ENCODE measurements at places on chromosomes 2 and 18. TPM values are rescaled to one million over a fixed set of nuclear protein-coding genes. Genes with fewer than 3 reads are reported as not detected.

DNA sequence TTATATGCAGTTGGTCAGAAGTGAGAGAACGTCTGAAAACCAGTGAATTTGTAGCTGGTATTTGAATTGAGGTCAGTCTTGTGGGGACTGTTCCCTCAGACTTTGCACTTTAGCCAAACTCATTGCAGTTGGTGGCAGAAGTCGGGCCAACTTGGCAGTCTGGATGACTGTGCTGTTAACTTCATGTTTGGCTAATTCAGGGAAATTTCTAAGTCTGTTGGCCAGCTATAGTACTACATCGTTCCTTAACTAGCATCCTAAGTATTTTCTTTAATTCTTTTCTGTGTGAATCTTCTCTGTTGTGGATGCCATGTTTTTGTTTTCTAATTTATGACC lies 806.8 kb upstream of the GCFC2 start:
- no peak overlapping the region for H3K27ac ChIP-seq
- no peak overlapping the region for H3K4me3 ChIP-seq
- no peaks in the 10 kb centered on the region for H3K4me1 ChIP-seq
- no peaks in the 10 kb centered on the region for H3K36me3 ChIP-seq

DNA sequence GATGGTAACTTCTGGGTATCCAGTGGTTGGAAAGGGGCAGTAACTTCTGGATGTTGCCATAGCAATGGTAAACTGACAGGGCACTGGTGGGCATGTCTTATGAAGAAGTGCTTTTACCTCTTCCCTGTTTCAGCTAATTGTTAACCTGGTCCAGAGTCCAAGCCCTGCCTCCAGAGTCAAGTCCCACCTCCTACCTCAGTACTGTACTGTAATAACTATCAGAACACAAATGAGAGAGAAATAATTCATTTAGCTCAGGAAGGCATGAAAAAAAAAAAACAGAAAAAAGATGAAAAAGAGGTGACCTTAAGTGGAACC lies 237.0 kb downstream of the ZNF804A start:
- no peaks in the 10 kb centered on the region for H3K4me1 ChIP-seq
- H3K27ac ChIP-seq, result no peak overlapping the region
- DNase-seq, result no peak
- no peaks in the 10 kb centered on the region for H3K27me3 ChIP-seq

SERPINB7 gene
- total RNA-seq, result not detected

DNA sequence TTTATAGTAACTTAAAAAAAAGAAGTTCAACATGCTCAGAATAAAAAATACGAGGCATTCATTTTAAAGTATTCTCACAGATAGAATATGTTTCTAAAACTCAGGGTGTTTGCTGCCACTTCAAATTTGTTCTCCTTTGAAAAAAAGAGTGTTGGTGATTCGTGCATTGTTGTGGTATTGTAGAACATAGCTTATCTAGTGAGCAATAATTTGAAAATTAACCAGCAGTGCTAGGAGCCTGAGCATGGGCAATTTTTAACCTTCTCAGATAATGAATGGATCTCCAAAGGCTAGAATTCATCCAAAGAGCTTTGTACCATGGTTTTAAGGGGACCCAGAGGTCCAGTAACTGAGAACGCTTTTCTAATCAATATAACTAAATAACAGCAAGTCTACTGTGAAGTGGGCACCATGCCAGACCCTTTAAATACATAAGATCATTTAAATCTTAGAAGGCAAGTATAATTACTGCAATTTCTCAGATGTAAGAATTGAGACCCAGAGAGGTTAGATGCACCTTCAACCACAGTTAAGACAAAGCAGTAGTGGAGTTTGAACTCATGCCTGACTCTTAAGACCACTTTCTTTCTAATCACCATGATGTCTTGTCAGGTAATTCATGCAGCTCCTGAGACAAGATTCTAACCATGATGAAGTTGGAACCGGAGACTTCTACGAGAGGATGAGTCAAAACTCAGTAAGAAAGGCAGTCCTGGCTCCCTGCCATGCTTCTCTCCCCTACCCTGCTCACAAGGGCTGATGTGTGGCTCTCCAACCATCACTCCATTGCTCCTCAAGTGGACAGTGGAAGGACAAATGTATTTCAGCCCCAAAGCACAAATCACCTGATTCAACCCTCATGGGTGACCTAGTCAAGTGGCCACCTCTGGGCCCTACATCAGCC lies 3.4 kb downstream of the CYRIA start:
- no peak overlapping the region for H3K4me3 ChIP-seq
- H3K27me3 ChIP-seq, result no peaks in the 10 kb centered on the region
- peaks cover 70% of the 10 kb centered on the region for H3K4me1 ChIP-seq
- no peak for DNase-seq

- no peak for DNase-seq
- H3K27me3 ChIP-seq, result no peaks in the 10 kb centered on the region
- peaks cover 22% of the 10 kb centered on the region for H3K4me1 ChIP-seq
- H3K27ac ChIP-seq, result no peak overlapping the region
- no peaks in the 10 kb centered on the region for H3K36me3 ChIP-seq
Measured at GRCh38 chr2:112483042-112483473, 1.1 kb downstream of the TTL start.

PSMG2 gene
- 63.4 TPM for total RNA-seq

GALNT3 gene
- total RNA-seq, result 42.9 TPM

DNA sequence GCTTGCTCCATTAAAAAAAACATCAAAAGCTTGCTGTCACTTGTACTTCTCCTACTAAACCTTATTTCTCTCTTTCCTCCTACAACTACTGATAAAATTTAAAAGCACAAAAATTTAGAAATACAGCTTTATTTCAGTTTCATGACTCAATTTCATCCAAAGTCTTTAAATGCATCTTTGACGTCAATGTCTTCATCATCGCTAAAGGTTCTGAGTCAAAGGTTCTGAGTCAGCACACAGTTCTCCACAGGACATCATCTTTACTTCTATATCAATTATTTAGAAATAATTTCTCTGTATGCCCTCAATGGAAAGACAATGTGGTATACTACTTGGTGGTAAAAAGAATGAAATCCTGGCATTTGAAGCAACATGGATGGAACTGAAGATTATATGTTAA lies 163.9 kb upstream of the DNMT3A start:
- H3K27me3 ChIP-seq, result no peaks in the 10 kb centered on the region
- no peak overlapping the region for H3K4me3 ChIP-seq
- H3K27ac ChIP-seq, result no peak overlapping the region
- H3K4me1 ChIP-seq, result no peaks in the 10 kb centered on the region
- DNase-seq, result no peak

- H3K36me3 ChIP-seq, result no peaks in the 10 kb centered on the region
- no peak overlapping the region for H3K27ac ChIP-seq
- H3K4me3 ChIP-seq, result no peak overlapping the region
- no peaks in the 10 kb centered on the region for H3K27me3 ChIP-seq
- H3K4me1 ChIP-seq, result peaks cover 38% of the 10 kb centered on the region
- no peak for DNase-seq
Measured at GRCh38 chr18:77206676-77207374, 42.8 kb upstream of the GALR1 start.

DNA sequence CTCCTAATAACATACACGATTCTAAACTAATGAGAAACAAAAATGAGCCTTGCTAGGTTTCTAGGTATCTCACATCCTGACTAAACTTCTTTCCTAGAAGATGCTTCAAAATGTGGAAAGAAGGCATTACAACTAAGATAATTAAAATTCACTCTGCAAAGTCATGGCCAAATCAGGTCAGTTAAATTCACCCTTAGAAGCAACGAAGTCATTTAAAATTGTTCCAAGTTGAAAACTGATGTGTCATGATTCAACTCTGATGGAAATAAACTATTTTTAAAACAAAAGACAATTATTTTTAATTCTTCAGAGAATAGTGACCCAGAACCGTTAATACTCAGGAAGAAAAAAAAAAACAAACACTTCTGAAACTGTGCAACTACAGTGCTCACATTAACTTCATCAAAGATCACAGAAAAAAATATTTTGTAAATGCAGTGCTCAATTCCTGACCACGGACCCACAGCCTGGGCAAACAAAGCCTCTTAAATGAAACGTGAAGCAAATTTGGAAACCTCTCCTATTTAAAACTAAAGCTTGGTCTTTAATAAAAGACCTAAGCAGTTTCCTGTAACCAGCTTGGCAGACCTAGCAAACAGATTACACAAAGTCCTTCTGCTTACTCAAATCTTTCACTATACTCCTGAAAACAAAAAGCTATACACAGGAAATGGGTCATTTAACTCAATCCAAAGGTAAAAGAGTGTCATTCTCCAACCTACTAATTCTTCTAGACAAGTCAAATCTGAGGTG lies 39.0 kb downstream of the CHN1 start:
- no peaks in the 10 kb centered on the region for H3K36me3 ChIP-seq
- no peak overlapping the region for H3K27ac ChIP-seq
- no peaks in the 10 kb centered on the region for H3K4me1 ChIP-seq
- DNase-seq, result no peak
- no peaks in the 10 kb centered on the region for H3K27me3 ChIP-seq
- H3K4me3 ChIP-seq, result no peak overlapping the region

DNA sequence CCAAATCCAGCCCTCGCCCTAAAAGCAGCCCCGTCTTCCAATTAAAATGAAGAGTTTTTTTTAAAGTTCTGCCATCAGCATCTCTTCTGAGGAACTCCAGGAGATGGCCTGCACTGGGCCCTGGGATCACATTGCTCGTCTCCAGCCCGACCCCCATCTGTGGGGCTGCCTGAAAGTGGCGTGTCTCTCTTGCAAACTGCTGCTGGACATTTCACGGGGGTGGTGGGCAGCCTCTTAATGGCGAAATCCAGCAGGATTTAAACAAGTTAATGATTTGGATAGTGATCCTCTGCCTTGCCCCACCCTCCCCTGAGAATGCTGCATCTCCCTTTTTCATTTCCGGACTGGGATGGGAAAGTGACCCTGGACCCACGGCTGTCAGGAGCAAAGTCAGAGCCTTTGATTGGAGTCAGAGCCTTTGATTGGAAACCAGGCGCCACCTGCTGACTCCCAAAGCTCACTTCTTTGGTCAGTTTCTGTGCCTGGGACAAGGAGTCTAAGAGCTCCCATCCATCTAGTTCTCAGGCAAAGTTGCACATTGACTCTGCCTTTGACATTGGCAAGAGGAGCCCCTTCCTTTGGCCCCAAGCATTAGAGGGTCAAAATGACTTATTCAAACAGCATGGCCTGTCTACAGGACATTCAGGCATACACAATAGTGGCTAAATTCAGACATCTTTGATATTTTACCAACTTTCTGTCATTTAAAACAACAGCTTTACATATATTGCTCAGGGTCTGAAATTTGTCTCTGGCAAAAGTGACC lies 155.2 kb downstream of the SH3BP4 start:
- H3K27me3 ChIP-seq, result no peaks in the 10 kb centered on the region
- DNase-seq, result no peak
- no peaks in the 10 kb centered on the region for H3K4me1 ChIP-seq
- H3K36me3 ChIP-seq, result no peaks in the 10 kb centered on the region
- no peak overlapping the region for H3K4me3 ChIP-seq

GRCh38 chr2:144603334-144603733 lies 83.4 kb upstream of the ZEB2 start:
- H3K27ac ChIP-seq, result no peak overlapping the region
- no peaks in the 10 kb centered on the region for H3K27me3 ChIP-seq
- no peaks in the 10 kb centered on the region for H3K36me3 ChIP-seq
- H3K4me1 ChIP-seq, result peaks cover 21% of the 10 kb centered on the region

GRCh38 chr2:239189711-239190131 lies 211.1 kb downstream of the HDAC4 start:
- no peak overlapping the region for H3K27ac ChIP-seq
- peaks cover 41% of the 10 kb centered on the region for H3K36me3 ChIP-seq
- H3K27me3 ChIP-seq, result no peaks in the 10 kb centered on the region
- no peak overlapping the region for H3K4me3 ChIP-seq
- H3K4me1 ChIP-seq, result peaks cover 4% of the 10 kb centered on the region

FAM110C gene
- total RNA-seq, result 1.3 TPM

- no peak overlapping the region for H3K4me3 ChIP-seq
- H3K4me1 ChIP-seq, result no peaks in the 10 kb centered on the region
- no peaks in the 10 kb centered on the region for H3K36me3 ChIP-seq
- no peak overlapping the region for H3K27ac ChIP-seq
- no peaks in the 10 kb centered on the region for H3K27me3 ChIP-seq
- DNase-seq, result no peak
Measured at GRCh38 chr18:24913507-24914170, 438.3 kb downstream of the ZNF521 start.

MFSD6 gene
- total RNA-seq, result 48.0 TPM

NRBP1 gene
- 240 TPM for total RNA-seq

- H3K4me1 ChIP-seq, result no peaks in the 10 kb centered on the region
- H3K36me3 ChIP-seq, result no peaks in the 10 kb centered on the region
- DNase-seq, result no peak
- H3K27me3 ChIP-seq, result no peaks in the 10 kb centered on the region
- H3K27ac ChIP-seq, result no peak overlapping the region
- H3K4me3 ChIP-seq, result no peak overlapping the region
Measured at GRCh38 chr2:48124592-48124991, 218.3 kb upstream of the FBXO11 start.

- H3K27ac ChIP-seq, result peak overlapping the region; percentile 53
- H3K27me3 ChIP-seq, result no peaks in the 10 kb centered on the region
- peaks cover 60% of the 10 kb centered on the region for H3K4me1 ChIP-seq
- H3K4me3 ChIP-seq, result no peak overlapping the region
- DNase-seq, result peak; percentile 82
- peaks cover 6% of the 10 kb centered on the region for H3K36me3 ChIP-seq
Measured at GRCh38 chr2:105754011-105754410, 9.3 kb downstream of the NCK2 start.

- no peak overlapping the region for H3K4me3 ChIP-seq
- H3K4me1 ChIP-seq, result no peaks in the 10 kb centered on the region
- no peaks in the 10 kb centered on the region for H3K36me3 ChIP-seq
- DNase-seq, result no peak
- no peaks in the 10 kb centered on the region for H3K27me3 ChIP-seq
Measured at GRCh38 chr2:163613266-163613731, 122.5 kb downstream of the FIGN start.

All from natural killer cell (primary cell).